ENCODE measurements at places on chromosomes 16 and 17.

DNA sequence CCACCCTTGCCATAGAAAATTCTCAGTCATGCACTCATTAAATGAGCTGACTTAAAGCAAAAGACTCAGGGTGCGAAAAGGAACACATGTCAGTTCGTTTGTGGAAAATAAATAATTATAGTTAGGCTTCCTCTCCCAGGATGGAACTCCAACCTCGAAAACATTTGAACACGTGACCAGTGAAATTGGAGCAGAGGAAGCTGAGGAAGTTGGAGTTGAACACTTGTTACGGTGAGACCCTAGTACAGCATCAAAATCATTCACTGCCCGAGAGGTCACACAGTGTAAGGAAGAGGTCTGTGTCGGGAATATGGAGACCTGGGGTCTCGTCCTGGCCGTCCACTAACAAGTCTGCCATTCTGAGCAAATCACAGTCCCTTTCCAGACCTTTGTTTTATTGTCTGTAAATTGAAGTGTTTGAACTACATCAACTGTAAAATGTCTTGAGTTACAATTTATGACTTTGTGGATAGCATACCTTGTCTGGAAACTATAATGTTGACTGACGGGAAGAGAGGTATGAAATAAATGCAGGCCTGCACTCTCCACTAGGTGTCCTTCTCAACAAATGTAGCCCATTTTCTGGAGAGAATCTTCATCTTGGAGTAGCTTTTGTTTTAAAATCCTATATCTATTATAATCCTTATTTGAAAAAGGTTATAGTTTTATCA is 7.7 kb downstream of the PSMD7 start:
- DNase-seq, result no peak

DNA sequence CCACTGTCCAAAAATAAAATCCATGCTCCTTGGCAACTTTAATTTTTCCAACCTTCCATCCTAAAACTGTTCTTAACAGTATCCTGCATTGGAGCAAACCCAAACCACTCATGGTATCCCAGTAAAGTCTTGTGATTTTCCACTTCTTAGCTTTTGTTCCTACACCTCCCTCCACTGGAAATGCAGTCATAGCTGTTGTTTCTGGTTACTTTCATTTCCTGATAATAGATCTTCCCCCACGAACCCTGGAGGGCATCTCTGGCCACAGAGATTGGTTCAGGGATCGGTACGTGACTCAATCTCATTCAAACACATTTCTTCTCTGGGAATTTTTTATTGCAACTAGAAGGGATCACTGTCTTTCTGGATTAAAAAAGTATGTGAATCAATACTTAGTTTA is 276.0 kb downstream of the GRIN2A start:
- no peak for DNase-seq

- DNase-seq, result peak; percentile 66
These were observed 40.7 kb upstream of the ABCA10 start for GRCh38 chr17:69269131-69269998.

DNA sequence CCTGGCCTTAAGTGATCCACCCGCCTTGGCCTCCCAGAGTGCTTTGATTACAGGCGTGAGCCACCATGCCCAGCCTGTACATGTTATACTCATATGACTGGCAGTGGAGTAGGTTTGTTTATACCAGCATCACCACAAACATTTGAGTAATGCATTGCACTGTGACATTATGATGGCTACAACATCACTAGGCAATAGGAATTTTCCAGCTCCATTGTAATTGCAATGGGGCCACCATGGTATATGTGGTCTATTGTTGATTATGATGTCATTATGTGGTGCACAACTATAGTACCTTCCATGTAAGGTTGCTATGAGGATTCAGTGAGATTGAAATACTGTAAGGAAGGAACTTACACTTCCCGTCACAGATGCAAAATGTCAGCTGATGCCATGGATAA is 168.9 kb downstream of the COPRS start:
- peak; percentile 84 for DNase-seq

- peak; percentile 38 for DNase-seq
These were observed 15.0 kb upstream of the SLC12A3 start for GRCh38 chr16:56849690-56850680.

- no peak for DNase-seq
These were observed 761 bp upstream of the CCL8 start for GRCh38 chr17:34318474-34318873.

DNA sequence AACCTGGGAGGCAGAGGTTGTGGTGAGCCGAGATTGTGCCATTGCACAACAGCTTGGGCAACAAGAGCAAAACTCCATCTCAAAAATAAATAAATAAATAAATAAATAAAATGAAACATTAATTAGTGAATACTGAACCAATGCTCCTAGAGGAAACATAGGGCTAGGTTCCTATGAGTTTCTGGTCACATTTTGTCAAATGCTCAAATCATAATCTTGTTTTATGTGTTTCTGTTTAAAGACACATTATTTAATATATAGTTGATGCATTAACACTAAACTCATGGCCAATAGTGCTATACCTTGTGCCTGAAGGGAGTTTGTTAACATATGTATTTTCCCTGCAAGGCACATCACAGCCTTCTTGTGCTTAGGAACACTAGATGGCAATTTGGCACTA is 66.8 kb downstream of the HS3ST3A1 start:
- no peak for DNase-seq

DNA sequence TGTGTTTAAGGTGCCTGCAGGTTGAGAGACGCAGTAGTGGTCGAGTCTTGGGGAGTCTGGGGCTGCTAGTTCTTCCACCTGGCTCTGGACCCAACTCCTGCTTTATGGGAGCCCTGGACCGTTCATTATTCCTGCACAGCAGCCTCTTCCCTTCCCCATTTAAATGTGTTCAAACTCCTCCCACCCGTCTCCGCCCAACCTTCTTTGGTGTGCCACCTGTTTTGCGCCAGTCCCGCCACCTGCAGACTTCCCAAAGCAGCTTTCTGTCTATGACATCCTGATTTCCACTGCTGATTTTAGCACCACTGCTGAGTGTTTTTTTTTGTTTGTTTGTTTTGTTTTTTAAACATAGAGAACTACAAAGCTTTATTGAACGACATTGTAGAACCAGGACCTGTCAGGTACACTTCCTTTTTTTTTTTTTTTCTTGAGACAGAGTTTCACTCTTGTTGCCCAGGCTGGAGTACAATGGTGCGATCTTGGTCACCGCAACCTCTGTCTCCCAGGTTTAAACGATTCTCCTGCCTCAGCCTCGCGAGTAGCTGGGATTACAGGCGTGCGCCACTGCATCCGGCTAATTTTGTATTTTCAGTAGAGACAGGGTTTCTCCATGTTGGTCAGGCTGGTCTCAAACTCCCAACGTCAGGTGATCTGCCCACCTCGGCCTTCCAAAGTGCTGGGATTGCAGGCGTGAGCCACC is 12.8 kb downstream of the ADORA2B start:
- DNase-seq, result no peak

- peak; percentile 46 for DNase-seq
These were observed 4.0 kb downstream of the SYNGR3 start for GRCh38 chr16:1993731-1994131.

- DNase-seq, result no peak
These were observed 244.7 kb downstream of the RBFOX3 start for GRCh38 chr17:79365836-79366770.

DNA sequence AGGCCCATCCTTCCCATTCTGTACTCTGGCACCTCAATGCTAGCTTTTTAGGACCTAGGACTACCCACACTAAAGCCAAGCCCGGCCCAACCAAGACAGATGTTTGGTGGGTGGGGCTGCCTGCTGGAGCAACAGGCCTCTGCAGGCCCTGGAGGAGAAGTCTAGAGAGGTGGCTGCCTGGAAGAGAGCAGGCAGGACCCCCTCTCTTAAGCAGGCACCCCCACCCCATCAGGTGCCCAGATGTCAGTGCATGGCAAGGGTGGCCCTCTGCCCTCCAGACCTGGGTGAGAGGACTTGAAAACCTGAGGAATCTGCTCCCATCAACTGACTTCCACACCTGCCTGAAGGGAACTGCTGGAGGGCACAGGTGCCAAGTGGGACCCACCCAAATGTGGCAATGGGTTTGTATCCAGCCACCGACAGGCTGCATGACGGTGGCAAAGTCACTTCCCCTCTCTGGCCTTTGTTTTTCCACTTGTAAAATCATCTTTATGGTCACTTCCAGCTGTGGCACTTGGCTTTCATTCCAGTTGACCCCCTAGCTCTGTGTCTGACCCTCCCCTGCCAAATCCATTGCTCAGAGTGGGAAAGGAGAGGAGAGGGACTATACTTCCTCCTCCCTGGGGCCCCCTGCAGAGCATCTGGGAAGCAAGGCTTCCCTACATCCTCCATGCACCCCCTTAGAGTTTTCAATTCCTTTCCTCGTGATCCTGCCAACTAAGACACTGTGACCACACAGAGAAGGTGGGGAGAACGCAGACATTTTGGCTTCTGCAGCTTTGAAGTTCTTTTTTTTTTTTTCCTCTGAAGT is 1.7 kb upstream of the STAT5A start:
- no peak for DNase-seq

All from IMR-90 (cell line).